Activated CD4-positive, alpha-beta T cell treated with anti-CD3 and anti-CD28 coated beads for 4 hours (primary cell): ENCODE measurements at places on chromosomes 11 and 22.
A peak's percentile ranks its signal among the peaks of the same experiment; 100 is the strongest.

DNA sequence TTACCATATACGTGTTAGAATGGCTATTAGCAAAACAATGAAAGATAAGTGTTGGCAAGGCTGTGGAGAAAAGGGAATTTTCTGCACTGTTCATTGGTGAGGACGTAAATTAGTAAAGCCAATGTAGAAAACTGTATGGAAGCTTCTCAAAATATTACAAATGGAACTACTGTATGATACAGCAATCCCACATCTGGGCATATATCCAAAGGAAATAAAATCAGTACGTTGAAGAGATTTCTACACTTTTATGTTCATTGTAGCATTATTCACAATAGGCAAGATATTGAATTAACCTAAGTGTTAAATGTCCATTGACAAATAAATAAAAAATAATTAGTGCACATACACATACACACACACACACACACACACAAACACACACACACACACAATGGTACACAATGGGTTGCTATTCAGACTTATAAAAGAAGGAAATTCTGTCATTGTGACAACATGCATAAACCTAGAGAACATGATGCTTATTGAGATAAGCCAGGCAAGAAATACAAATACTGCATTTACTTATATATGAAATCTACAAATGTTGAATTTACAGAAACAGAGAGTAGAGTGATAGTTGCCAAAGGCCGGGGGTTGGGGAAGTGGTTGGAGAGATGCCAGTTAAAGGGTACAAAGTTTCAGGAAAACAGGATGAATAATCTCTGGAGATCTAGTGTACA is 565.8 kb upstream of the LRRC4C start:
- no peak for DNase-seq

DNA sequence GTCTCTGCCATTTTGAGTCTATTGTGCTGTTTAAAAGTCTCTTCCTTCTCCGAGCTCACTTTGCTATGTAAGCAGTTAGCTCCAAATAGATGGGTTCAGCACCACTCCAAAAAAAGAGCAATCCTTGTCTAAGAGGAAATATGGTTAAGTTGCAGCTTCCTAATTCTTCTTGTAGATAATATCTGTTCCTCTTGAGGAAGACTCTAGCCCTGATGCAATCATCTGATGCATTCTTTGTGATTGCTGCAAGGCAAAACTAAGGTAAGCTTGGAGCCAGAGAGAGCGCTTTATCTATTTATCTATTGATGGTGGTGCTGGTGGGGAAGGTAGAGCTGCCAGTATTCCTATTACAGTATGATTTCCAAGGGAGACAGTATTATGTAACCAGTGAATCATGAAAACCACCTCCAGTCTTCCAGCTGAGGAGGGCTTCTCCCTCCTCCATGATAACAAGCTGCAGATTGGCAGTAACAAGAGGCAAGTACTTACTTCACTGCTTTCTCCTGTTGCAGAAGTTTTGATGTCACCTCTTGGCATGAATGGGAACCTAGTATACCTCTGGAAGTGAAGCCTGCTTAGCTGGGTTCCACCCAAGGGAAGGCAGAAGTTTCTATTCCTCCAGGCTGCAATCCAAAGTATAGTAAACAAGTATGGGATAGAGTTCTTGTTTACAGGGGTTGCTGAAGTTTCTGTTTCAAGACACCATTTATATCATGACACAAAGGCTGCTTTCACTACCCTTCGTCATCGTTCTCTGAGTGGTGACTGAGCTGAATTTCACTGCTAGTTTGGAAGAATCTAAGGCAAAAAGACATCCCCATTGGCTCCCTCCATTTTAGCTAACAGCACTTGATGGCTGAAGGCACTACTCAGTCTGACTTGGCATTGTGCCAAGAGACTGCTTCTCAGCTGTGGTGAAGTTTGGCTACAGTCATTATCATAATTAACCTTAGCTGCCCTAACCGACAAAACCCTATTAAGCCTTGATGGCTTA is 49.7 kb downstream of the FDX1 start:
- no peak for DNase-seq

DNA sequence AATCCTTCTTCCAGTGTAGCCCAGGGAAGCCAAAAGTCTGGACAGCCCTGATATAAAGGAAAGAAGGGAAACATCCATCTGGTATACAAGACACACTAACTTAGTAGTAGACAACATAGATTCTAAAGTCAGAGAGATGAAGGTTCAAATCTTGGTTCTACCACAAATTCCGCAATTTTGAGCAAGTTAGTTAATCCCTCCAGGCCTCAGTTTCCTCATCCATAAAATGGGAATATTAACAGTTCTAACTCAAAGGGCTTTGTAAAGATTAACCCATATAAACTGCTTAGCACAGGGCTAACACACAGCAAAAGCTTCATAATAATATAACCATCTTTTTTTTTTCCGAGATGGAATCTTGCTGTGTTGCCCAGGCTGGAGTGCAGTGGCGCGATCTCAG is 10.7 kb downstream of the LRP4 start:
- DNase-seq, result no peak

- no peak for DNase-seq
Measured at GRCh38 chr11:90775567-90776165, 552.8 kb upstream of the CHORDC1 start.

GRCh38 chr11:63670433-63671321 is 499 bp downstream of the ATL3 start:
- DNase-seq, result peak; percentile 23

DNA sequence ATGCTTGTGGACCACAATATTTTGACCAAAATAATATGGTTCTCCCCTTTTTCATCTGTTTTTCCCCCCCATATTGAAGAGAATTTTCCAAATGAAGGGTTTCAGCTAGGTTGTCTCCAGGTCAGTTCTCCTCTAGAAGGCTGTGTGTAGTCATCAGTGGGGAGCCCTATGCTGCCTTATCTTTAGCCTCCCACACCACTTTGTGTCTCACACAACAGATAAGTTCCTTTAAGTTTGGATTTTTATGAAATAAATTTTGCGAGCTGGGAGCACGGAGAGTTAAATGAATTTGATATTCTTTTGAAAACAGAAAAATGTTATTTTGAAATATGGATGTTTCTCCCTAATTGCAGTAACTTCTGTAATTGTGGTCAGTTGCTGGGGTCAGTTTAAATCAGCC is 28.9 kb downstream of the PAX6 start:
- DNase-seq, result no peak

- DNase-seq, result no peak
Measured at GRCh38 chr11:26779074-26779865, 57.4 kb upstream of the SLC5A12 start.

DNA sequence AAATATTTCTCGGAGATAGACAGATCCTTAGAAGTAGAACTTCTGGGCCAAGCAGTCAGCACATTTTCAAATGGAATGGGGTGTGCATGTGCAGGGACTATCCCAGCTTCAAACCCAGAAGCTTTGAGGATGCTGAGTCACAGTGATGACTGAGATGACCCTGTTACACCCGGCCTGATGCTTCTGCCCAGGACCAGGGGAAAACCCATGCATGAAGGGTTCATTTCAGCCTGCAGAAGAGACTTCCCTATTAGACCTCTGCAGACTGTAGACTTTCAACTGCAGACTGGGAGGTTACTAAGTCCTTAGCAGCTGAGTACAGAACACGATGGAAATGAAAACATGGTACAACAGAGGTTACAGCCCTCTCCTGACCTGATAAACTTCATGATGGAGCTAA is 3.6 kb upstream of the OR2AT4 start:
- no peak for DNase-seq

GRCh38 chr22:31080164-31080847 is 812 bp upstream of the SMTN start:
- no peak for DNase-seq

DNA sequence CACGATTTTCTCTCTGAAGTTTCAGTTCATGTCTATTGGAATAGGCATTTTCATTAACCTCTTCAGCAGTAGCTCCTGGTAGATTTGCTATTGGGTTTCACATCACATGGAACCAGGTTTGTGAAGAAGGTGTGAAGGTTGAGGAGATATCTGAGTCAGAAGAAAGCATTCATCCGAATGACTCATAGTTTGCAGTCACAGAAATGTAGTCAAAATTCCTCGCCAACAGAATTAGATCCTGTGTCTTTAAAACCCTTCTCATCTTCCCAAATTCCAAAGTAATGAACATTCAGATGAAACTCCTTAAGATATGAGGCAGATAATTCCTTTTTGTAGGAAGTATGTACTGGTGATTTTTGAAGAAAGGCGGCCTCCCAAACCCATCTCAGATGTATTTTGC is 125.0 kb upstream of the LARGE1 start:
- DNase-seq, result no peak

DNA sequence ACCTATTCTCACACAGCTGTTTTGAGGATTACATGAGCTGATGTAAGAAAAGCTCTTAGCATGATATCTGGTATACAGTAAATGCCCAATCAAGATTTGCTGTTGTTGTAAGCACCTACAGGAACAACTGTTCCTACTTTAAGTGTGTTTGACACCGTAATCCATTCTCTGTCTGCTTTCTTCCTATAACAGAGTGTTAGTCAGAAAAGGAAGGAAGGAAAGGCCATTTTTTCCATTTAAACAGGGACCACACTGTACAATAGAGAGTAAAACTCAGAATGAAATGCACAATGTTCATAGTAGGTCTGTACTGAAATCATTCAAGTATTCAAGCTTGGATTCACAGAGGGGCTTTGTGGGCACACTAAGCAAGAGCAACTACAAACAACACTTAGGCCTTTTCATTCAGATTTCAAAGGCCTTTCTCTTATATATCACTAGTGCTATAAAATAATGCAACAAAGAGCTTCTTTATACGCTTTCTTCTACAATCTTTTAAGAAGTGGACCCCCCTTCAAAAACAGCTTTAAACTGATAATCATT is 21.5 kb downstream of the MTCH2 start:
- no peak for DNase-seq

GRCh38 chr11:121797496-121797895 is 318.5 kb downstream of the BLID start:
- no peak for DNase-seq

DNA sequence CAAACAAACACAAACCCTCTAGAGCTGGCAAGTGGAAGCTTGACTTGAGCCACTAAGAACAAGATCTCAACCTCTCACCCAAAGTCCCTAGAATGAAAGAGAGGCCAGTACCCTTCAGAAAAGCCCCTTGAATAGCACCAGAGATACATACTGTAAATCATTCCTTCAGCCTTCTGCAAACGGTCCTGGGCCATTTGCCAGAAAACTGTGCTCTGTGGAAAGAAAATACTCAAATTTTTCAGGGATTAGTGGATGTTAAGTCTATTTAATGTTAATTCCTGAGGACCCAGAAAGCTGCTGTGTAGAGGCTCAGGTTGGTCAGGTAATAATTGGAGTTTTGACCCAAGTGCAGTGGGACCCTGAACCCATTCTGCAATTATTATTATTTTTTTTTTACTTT is 16.9 kb downstream of the SERPINH1 start:
- DNase-seq, result no peak

DNA sequence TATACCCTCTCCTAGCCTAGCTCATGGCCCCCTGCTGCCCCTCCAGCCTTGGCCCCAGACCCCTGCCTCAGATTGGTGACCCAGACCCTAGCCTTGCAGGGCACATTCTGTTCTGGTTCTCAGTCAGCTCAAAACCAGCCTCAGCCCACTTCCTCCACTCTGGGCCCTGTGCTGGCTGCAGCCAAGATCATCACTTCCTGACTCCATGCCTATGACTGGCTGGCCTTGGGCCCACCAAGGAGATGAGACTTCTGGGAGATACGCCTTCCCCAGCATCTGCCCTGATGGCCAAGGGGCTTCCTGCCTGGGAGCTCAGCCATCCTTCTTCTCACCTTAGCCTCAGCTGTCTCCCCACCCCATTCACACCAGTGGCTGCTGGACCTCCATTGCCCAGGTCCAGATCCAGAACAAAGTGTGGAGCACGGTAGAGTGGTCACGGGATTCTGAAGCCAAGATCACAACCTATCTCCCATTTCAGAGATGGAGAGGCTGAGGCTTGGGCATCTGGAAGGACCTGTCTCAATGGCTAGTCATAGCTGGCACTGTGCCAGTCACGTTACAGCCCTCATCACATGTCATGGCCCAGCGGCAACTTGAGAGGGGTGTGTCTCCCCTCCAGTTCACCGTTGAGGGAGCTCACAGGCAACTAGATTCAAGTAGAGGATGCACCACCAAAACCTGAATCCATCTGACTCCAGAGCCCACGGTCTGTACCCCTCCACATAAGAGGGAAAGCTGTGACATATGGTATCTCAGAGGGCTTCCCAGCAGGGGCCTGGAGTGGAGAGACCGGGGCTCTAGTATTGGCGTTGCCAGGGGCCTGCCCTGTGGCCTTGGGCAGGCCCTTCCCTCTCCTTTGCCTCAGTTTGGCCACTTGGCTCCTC is 43.0 kb upstream of the KLHL35 start:
- no peak for DNase-seq

- DNase-seq, result no peak
Measured at GRCh38 chr22:33300165-33300564, 242.0 kb upstream of the SYN3 start.

- no peak for DNase-seq
Measured at GRCh38 chr22:30290342-30291057, 1.2 kb upstream of the CASTOR1 start.

DNA sequence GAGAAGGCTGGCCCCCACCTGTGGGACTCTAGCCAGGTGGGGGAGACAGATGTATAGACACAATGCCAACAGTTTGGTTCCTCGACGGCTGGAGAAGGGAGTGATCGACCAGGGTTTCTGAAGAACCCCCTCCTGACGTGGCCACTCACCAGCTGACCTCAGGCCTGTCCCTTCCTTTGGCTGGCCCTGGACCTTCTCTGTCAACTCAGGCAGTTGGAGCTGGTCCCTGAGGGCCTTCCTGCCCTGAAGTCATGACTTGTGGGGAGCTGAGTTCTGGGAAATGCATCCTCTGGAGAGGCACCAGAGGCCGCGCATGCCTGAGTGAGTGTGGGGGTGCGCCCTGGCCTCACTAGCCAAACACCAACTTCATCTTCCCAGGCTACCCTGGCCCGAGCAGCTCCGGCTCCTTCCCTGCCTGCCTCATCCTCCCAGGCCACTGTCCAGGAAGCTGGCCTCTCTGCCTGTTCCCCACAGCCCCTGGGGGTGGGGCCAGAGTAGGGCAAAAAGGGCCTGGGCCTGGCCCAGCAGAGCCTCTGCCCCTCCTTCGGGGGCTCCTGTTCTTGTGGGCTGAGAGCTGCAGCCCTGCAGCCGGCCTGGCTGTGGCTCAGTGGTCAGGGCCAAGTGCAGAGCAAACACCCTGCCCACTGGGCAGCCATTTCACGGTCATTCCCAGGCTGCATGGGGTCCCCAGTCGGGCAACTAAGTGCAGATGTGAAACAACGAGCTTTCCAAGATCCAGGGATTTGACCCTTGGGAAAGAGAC is 23.6 kb downstream of the TXN2 start:
- no peak for DNase-seq

GRCh38 chr22:37994049-37994448 is 9.7 kb upstream of the SOX10 start:
- no peak for DNase-seq

- DNase-seq, result no peak
Measured at GRCh38 chr11:57103899-57104605, 77.7 kb upstream of the LRRC55 start.

- no peak for DNase-seq
Measured at GRCh38 chr22:39478441-39478850, 21.6 kb downstream of the MGAT3 start.

DNA sequence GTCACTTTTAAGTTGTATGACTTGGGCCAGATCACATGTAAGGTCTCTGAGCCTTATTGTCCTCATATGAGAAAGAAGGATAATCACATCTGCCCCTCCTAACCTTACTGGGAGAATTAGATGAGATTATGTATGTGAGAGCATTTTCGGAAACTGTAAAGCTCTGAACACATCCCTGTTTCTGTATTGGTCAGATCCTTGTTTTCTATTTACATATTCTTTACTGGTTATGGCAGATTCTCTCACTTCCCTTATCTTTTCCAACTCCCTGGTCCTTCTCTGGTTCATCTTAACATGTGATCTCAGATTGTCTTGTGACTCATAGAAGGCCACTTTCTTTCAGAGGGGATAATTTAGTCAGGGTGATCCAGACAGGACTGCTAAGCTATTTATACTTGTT is 41.8 kb downstream of the CCDC81 start:
- no peak for DNase-seq
